Right ventricle myocardium inferior (tissue), 1 donor: ENCODE measurements at places on chromosomes 3 and 15. TPM values are rescaled to one million over a fixed set of nuclear protein-coding genes. Genes with fewer than 3 reads are reported as not detected.

GRCh38 chr3:112653209-112653871 is 12.4 kb upstream of the CCDC80 start:
- no peak for DNase-seq

NR1I2 gene
- not detected for total RNA-seq

CRYBG3 gene
- 23.1 TPM for total RNA-seq

- DNase-seq, result no peak
Observed at GRCh38 chr3:66572090-66572675, 71.4 kb upstream of the LRIG1 start.

- no peak for DNase-seq
Observed at GRCh38 chr15:70418943-70419342, 321.2 kb upstream of the TLE3 start.

RPL39L gene
- 5.9 TPM for total RNA-seq

ZNF860 gene
- total RNA-seq, result 0.27 TPM

- no peak for DNase-seq
Observed at GRCh38 chr3:185851959-185852358, 27.1 kb upstream of the IGF2BP2 start.

IGSF11 gene
- 3.1 TPM for total RNA-seq

STXBP5L gene
- not detected for total RNA-seq

LARP6 gene
- total RNA-seq, result 55.7 TPM

GRCh38 chr15:69531665-69532027 is 79.0 kb downstream of the RPLP1 start:
- DNase-seq, result no peak

SMAD6 gene
- 16.2 TPM for total RNA-seq
